D721Med (cell line): ENCODE measurements at places on chromosomes 13 and 19.

DNA sequence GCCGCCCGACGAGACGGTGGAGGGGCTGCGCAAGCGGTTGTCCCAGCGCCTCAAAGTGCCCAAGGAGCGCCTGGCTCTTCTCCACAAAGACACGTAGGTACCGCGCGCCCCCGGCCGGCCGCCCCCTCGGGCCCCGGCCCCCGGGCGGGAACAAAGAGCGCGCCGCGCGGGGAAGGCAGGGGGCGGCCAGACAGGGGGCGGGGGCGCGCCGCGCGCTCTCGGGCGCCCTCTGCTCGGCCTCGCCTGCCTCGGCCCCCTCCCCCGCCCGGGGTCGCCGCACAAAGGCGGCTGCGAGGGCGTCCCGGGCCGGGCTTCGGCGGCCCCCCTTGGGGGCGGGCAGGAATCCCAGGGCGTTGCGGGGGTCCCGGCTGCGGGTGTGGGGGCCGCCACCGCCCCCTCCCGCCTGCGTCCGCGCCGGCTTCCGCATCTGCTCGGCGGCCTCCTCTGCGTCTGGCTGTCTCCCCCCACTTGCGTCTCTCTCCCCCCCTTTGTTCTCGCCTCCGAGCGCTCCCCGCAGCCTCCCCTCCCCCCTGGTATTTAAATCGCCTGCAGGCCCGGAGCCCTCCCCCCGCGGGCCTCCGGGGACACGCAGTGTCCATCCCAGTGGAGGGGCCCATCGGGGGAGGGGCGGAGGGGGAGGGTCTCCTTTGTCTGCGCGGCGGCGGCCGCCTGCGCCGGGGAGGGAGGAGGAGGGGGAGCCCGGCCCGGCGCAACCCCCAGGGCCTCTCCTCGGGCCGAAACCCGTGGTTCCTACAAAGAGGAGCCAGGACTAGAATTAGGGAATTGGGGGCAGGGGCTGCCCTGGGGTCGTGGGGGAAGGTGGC, 2.3 kb downstream of the MIDN start:
- no peak for DNase-seq

DNA sequence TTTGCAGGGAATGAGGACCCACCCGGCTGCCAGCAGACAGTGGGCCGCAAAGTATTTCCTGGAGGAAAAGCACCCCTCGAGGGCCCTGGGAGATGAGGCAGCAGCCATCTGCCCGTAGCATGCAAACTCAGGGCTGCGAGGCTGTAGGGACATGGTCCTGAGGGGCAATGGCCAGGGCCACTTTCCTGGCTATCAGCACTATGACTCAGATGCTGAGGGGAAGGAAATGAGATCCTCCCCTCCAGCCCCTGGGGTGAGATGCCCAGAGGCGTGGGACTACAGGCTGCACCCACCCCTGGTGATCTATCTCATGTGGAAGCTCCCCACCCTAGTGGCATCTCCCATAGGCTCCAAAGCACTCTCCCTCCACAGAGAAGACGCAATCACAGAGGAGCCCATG, 80.1 kb downstream of the SLC7A1 start:
- no peak for DNase-seq

DNA sequence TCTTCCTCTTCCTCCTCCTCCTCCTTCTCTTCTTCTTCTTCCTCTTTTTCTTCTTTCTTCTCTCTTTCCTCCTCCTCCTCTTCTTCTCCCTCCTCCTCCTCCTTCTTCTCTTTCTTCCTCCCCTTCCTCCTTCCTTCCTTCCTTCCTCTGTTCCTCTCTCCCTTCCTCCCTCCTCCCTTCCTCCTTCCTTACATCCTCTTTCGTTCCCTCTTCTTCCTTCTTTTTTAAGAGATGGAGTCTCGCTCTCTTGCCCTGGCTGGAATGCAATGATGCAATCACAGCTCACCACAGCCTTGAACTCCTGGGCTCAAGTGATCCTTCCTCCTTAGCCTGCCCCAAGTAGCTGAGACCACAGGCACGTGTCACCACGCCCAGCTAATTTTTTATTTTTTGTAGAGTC, 13.2 kb downstream of the EHD2 start:
- no peak for DNase-seq

GRCh38 chr13:107373551-107373950, 805.6 kb upstream of the ARGLU1 start:
- DNase-seq: no peak

DNA sequence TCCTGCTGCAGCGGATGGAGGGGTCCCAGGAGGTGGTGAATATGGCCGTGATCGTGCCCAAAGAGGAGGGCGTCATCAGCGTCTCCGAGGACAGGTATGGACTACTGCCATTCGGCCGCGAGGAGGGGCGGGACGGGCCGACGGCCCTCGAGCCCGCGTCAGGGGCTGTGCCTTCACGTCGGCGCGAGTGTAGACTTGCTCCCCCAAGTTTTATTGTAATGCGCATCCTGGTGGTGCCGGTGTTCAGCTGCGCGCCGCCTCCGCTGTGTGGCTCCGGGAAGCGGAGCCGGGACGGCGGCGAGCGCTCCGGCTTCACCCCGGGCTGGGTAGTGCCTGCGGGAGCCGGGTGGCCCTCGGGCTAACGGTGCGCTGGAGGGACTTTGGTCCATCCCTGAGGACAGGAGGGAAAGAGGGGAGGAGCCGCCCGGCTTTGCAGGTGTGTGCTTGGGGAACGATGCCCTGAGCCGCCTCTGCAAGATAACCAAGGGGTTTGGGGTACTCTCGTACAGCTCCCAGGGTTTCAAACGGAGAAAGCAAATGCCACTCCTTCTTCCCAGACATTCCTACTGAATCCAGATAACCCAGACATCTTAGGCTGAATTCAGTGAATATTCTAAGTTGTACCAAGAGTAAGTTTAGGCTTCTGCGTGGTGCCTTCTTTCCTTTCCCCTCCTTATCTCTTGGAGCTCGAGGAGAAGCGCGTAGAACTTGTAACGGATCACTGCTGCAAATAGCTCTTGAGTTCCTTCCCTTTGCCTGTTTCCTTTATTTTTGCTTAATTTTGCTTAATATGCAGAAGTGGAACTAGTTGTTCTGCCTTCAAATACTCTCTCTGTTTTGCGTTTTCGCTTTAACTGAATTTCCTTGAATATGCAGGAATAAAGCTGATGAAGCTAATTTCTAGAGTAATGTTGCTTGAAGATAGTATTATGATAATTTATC, 740 bp downstream of the WDFY2 start:
- no peak for DNase-seq

DNA sequence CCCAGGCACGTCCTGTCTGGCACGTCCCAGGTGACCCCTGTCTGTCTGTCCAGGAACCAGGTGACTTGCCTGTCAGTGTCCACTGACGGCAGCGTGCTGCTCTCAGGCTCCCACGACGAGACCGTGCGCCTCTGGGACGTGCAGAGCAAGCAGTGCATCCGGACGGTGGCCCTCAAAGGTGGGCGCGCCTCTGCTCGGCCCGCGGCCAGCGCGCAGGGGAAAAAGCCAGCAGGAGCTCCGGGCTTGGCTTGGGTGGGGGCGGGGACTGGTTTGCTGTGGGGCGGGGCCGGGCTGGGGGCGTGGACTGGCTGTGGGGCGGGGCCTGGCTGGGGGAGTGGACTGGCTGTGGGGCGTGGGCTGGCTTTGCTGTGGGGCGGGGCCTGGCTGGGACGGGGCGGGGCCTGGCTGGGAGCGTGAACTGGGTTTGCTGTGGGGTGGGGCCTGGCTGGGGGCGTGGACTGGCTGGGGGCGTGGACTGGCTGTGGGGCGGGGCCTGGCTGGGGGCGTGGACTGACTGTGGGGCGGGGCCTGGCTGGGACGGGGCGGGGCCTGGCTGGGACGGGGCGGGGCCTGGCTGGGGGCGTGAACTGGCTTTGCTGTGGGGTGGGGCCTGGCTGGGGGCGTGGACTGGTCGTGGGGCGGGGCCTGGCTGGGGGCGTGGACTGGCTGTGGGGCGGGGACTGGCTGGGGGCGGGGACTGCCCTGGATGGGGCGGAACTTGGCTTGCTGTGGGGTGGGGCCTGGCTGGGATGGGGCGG, 7.2 kb downstream of the WDR18 start:
- no peak for DNase-seq

DNA sequence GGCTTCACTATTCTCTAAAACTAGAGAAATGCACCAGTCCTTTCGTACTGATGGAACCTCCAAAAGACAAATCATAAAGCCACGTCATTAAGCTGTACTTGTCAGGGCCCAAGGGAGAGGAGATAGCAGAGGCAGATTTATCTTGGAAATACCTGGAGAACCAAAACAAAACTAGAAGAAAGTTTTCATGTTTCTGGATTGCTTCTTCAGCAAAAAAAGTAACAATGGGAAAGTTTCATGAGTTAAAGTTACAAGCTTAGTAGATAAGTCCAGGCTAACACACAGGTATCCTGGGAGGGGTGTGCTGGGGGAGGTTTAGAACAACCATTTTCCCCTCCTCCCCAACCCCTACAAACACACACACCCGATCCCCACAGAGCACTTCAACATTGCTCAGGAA, 21.6 kb downstream of the RANBP3 start:
- no peak for DNase-seq

DNA sequence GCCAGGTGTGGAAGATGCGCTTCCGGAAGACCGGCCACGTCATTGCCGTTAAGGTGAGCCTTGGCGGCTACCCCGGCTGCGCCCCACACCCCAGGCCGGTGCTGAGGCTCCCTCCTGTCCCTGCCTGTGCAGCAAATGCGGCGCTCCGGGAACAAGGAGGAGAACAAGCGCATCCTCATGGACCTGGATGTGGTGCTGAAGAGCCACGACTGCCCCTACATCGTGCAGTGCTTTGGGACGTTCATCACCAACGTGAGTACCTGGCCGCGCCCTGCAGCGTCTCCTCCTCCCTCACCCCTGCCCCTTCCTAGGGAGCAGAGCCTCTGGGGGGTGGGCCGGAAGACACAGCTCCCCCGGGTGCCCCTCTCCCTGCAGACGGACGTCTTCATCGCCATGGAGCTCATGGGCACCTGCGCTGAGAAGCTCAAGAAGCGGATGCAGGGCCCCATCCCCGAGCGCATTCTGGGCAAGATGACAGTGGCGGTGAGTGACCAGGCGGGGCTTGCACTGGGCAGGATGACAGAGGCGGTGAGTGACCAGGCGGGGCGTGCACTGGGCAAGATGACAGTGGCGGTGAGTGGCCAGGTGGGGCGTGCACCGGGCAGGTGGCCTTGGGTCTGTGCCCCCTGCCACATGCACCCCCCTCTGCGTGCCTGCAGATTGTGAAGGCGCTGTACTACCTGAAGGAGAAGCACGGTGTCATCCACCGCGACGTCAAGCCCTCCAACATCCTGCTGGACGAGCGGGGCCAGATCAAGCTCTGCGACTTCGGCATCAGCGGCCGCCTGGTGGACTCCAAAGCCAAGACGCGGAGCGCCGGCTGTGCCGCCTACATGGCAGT, 4.1 kb upstream of the TGFBR3L start:
- no peak for DNase-seq

- peak; percentile 7 for DNase-seq
Measured at GRCh38 chr19:50739914-50740426, 16.8 kb downstream of the CLEC11A start.

GRCh38 chr13:27959976-27960361, 9.1 kb downstream of the CDX2 start:
- no peak for DNase-seq

GRCh38 chr13:54592201-54592600, 1563.6 kb downstream of the OLFM4 start:
- no peak for DNase-seq

GRCh38 chr13:46097015-46097414, 7.8 kb downstream of the CPB2 start:
- no peak for DNase-seq

DNA sequence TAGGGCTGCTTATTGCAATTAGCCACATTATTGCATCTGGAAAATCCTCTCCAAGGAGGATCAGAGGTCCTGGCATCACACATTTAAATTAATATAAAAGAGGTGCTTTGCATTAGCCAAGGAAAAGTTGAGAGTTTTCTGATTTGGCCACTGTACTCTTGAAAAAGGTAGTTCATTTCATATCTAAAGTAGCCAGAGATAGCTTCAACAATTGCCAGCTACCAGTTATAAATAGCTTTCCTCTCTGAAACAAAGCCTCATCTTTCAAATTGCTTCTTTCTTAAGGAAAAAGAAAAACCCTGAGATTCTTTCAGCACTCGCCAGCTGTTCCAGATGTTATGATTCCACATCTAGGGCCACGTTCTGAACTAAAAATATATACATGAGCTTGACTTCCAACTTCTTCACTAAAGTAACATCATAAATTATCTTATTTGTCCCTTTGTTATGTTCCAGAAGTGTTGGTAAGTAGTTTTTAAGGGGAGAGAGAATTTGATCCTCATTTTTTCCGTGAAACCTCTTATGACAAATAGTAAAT, 69.6 kb downstream of the ERCC5 start:
- no peak for DNase-seq
